ENCODE measurements at places on chromosomes 4 and X. TPM values are rescaled to one million over a fixed set of nuclear protein-coding genes. Genes with fewer than 3 reads are reported as not detected.

ADAM29 gene
- total RNA-seq: not detected

- no peak for DNase-seq
Observed at GRCh38 chrX:41449615-41450014, 2.5 kb downstream of the NYX start.

EVC2 gene
- 10.4 TPM for total RNA-seq

- DNase-seq: no peak
Observed at GRCh38 chr4:174036576-174036975, 246.9 kb downstream of the FBXO8 start.

GRCh38 chr4:152620915-152621314 lies 58.9 kb downstream of the TMEM154 start:
- DNase-seq: no peak

GRCh38 chrX:40734971-40735324 lies 394 bp downstream of the MED14 start:
- DNase-seq: no peak

GAGE12H gene
- total RNA-seq: not detected

COL25A1 gene
- total RNA-seq: not detected

ZCCHC12 gene
- not detected for total RNA-seq
